A549 treated with Mapracorat at 1 μM for 4 hours (cell line): ENCODE measurements at places on chromosomes 6 and 20. TPM values are rescaled to one million over a fixed set of nuclear protein-coding genes. Genes with fewer than 3 reads are reported as not detected.

Gene PXDC1
- total RNA-seq, result 18.1 to 23.8 TPM (median 22.0 TPM) in 5 replicates

Gene BTN2A1
- total RNA-seq, result 16.9 to 22.9 TPM (median 19.1 TPM) in 5 replicates

Gene SLC35F1
- total RNA-seq, result not detected in 5 replicates

Gene VWA7
- total RNA-seq, result 0.72 to 2.2 TPM (median 1.4 TPM) in 5 replicates

Gene GMPR
- 3.8 to 6.8 TPM (median 6.0 TPM) in 5 replicates for total RNA-seq

Gene HLA-DOB
- total RNA-seq, result 0.11 to 0.20 TPM in 2 of 5 replicates, not detected in the others

Gene ZKSCAN8
- total RNA-seq, result 3.4 to 5.8 TPM (median 5.1 TPM) in 5 replicates

Gene FNDC11
- total RNA-seq, result 0.18 to 0.46 TPM (median 0.25 TPM) in 5 replicates

Gene NT5DC1
- total RNA-seq, result 23.1 to 31.3 TPM (median 26.9 TPM) in 5 replicates

Gene PNPLA1
- not detected in 5 replicates for total RNA-seq

Gene HLA-A
- 118 to 154 TPM (median 140 TPM) in 5 replicates for total RNA-seq

Gene PPP1R18
- total RNA-seq, result 41.4 to 47.5 TPM (median 44.5 TPM) in 5 replicates

Gene DLK2
- 4.5 to 7.5 TPM (median 7.1 TPM) in 5 replicates for total RNA-seq

Gene BPIFB2
- total RNA-seq, result not detected in 5 replicates

Gene ECT2L
- not detected in 5 replicates for total RNA-seq

Gene ZNF831
- not detected in 5 replicates for total RNA-seq

Gene NRN1
- 0.59 to 0.98 TPM (median 0.77 TPM) in 5 replicates for total RNA-seq
